ENCODE measurements at places on chromosomes 3 and 15.

DNA sequence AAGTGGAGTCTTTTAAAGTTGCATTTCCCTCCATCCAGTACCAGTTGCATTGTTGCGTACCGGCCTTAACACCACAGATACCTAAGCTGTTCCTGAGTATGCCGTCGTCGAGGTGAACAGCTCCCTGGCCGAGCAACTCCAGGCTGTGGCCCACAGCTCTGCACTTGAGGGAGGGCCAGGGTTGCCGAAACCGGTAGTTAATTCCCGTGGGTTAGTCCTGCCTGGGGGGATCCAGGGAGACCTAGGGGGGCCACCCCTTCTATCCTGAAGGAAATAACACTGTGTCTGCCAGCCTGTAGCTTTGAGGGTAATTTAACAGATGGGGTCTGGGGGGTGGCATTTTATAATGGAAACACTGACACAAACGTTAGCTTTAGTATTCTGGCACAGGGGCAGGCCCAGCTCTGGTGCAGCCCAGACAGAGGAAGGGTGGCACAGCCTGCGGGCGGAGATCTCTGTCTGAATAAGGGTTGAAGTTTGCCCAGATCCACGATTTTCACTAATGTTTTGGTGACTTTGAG is 60.8 kb downstream of the RGMA start:
- no peak for DNase-seq

DNA sequence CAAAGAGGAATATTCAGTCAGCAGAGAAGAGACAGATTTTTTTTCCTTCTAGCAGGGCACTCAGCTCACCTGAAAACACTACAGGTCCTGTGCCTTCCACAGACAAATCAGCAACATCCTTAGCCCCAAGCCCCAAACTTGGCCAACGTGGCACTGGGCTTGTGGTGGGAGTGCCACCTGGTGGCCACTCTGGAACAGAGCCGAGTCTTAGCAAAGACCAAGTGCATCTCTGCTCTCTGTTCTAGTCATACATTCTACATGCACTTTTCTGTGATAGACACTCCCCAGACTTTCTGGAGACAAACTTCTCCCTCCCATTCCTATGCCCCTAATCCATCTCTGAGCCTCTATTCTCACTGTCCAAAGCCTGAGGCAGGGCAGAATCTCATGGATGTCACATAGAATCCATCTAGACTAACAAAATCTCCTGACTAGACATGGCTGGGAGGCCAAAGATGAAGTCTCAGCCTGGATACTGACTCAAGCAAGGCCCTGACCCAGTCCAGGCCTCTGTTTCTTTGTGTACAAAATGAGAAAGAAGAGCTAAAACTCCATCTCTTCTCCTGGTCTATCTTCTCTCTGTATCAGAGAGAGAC is 5.1 kb upstream of the SEMA7A start:
- DNase-seq, result peak; percentile 91

DNA sequence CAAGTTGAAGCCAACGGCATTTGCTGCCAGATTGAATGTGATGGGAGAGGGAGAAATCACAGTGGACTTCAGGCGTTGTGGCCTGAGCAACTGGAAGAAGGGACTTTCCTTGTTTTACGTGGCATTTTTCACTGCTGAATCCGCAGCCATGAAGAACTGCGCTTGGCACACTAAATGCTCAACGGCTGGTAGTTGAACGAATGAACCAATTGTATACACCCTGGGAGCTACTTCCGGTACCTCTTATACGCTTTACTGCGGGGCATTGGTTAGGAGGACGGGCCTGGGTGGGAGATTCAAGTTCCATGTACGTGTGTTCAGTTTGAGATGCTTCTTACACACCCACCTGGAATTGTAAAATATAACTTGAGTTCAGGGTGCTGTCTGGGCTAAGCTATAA is 5.2 kb downstream of the SYNM start:
- no peak for DNase-seq

DNA sequence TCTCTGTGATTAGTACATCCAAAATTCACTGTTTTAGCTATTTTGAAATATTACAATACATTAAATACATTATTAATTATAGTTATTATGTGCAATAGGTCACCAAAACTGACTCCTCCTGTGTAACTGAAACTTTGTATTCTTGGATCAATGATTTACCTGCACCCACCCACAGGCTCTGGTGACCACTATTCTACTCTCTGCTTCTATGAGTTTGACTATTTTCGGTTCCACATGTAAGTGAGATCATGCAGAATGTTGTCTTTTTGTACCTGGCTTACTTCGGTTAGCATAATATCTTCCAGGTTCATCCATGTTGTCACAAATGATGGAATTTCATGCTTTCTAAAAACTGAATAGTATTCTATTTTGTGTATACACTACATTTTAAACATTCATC is 43.8 kb downstream of the SLC2A2 start:
- no peak for DNase-seq

DNA sequence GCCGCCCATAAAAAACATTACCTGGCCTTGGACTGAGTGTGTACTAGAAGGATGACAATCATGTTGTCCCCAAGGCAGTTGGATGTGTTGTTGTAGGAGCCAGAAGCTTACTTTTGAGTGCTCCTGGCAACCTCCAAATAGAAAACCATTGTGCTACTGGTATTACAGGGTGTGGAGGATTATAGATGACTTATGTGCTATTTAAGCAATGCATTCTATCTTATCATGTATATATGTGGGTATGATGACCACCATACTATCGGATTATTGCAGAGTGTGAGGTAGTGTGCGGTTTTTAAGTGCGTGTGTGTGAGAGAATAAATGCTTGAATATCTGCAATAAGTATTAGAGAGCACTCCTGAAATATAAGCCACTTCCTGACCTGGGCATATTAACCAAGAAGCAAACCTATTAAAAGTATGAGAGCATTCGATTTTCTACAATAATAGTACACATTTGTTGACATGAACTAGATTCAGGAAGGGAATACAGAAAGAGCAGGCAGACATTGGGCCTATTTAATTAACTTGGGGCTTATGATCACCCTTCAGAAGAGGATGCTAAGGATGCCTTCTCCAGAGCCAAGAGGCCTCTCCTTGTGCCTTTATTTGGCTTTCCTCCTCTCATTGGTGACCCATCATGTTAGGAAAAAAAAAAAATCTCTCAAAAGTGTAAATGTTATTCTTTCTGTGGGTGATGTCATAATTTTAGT is 11.7 kb upstream of the MBNL1 start:
- no peak for DNase-seq

DNA sequence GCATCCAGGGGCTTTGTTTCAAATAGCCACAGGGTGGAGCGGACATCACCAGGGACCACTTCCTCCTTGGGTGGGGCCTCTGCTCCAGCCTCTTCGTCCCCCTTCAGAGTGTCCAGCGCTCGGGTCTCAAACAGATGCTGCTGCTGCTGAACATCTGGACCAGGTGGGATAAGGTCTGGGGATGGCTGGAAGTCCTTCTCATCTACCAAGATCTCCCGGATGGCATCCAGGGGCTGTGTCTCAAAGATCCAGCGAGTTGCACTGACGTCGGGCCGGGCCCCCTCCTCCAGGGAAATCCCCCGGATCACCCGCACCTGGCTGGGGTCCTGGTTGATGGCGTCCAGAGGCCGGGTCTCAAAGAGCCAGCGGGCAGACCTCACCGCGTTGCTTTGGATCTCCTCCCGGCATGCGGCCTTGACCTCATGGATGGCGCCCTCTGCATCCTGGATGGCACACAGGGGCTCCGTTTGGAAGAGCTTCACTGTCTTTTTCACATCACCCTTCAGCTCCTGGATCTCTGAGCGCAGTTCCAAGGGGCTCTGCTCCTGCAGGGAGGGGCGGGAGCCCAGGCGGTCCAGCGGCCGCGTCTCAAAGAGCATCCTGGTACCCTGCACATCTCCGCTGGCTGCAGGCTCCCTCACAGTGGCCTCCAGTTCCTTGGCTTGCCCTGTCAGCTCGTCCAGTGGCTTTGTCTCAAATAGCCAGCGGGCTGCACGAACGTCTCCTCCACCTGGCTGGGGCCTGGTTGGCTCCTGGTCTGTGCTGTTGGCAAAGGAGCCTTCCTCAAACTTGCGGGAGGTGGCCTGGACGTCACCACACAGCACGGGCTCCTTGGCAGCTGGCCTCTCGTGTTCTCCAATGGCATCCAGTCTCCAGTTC is 3.9 kb downstream of the XIRP1 start:
- DNase-seq, result no peak

DNA sequence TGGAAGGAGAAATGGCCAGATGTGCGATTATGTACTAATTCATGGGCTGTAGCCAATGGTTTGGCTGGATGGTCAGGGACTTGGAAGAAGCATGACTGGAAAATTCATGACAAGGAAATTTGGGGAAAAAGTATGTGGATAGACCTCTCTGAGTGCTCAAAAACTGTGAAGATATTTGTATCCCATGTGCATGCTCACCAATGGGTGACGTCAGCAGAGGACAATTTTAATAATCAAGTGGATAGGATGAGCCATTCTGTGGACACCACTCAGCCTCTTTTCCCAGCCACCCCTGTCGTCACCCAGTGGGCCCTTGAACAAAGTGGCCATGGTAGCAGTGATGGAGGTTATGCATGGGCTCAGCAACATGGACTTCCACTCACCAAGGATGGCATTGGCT is 490.9 kb upstream of the CBLB start:
- DNase-seq, result no peak

All from Ammon's horn (tissue), 1 donor.